ENCODE measurements at places on chromosomes 7 and 10.

DNA sequence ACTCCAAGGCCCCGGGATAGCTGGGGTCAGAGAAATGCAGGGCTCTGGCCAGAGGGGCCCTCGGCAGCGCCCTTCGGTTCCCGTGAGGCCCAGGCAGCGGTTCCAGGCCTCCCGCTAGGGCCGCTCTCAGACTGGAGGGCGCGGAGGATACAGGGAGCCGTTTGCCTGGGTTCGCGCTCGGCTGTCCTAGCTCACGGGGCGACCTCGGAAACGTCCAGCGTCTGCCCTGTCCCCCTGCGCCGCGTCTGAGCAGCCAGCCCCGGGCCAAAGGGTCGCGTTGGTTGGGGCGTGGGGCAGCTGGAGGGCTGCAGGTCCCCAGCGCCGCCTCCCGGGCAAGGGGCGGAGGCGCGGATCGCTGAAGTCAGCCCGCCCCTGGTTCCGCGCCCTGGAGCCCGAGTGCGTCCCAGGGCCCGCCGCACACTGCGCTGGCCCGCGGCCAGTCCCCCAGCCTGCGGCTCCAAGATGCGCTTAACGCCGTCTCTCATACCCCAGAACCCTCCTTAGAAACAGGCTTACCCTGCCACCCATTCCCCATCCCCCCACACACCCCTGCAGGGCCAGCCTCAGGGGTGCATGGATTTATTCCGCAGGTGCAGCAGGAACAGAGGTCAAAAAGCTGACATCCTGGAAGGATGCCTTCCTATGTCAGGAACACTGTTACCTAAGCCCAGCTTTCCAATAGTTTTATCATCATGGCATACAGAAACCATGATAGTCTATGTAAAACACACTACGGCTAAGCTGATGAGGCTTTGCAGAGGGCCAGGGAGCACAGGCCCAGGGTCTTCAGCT is 22.1 kb upstream of the OPN4 start:
- no peak for DNase-seq

DNA sequence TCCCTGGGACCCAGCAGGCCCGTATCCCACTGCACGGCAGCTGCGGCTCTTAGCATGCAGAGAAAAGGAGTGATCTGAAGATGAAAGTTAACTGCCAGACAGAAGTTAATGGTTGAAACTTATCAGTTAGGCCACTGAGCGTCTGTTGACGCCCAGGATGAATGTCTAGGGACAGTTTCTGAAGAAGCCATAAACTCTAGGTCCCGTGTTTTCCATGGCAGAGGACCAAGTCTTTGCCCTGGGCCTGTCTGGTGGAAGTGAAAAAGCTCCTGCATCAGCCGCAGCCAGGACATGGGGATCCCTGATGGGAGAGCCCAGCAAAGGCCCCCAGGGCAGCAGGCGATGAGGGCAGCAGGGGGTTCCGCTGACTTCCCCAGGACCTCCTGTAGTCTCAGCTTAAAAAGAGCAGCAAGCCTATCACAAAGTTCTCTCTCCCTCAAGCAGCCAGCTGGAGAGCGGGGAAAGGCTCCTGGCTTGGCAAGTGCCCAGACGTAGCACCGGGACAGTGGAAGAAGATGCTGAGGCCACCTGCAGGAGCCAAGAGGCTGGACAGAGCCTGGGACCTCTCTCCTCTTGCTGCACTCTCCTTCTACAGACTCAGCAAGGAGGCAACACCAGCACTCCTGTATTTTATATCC is 79.6 kb downstream of the TNS3 start:
- DNase-seq, result no peak

DNA sequence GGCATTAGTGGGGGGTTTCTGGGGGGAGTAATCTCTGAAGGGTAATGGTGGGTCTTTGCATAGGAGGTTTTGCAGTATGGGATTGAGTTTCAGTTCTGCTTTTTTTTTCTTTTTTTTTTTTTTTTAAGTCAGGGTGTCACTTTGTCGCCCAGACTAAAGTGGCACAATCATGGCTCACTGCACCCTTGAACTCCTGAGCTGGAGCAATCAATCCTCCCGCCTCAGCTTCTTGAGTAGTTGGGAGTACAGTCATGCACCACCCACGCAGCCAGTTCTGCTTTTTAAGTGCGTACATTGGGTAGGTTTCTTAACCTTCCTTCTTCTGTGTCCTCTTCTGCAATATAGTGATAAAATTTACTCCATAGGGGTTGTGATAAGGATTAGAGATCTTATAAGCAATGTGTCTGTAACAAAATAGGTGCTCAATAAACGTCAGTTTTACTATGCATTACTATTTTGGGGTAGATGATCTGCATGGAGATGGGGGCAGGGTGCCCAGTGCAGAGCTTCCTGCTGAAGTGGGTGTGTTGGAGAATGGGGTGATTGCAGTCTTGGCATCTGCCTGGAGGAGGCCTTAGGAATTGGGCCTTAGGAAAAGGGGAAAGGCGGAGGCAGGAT is 9.6 kb downstream of the KAZALD1 start:
- DNase-seq, result no peak

GRCh38 chr10:87092861-87093631 is 1.6 kb downstream of the GLUD1 start:
- DNase-seq, result no peak

GRCh38 chr7:149728491-149729375 is 44.7 kb downstream of the ZNF467 start:
- no peak for DNase-seq

Measured in activated CD4-positive, CD25-positive, alpha-beta regulatory T cell treated with anti-CD3 and anti-CD28 coated beads, Interleukin-2, amount 50 U/mL, for 72 hours (primary cell).